Kidney (tissue), 22 donors: ENCODE measurements at places on chromosomes 12 and 14. TPM values are rescaled to one million over a fixed set of nuclear protein-coding genes. Genes with fewer than 3 reads are reported as not detected.

DNA sequence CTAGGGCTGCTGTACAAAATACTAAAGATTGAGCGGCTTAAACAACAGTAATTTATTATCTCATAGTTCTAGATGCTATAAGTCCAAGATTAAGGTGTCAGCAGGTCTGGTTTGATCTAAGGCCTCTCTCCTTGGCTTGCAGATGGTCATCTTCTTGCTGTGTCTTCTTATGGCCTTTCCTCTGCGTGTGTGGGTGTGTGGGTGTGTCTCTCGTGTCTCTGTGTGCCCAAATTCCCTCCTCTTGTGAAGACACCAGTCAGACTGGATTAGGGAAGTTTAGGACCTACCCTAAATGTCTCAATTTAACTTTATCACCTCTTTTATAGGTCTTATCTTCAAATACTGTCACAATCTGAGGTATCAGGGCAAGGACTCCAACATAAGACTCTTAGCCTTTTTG is 28.3 kb downstream of the DDHD1 start:
- DNase-seq, result no peak
- H3K27me3 ChIP-seq, result no peaks in the 10 kb centered on the region
- H3K4me3 ChIP-seq, result no peak overlapping the region
- no peak overlapping the region for H3K27ac ChIP-seq
- no peaks in the 10 kb centered on the region for H3K36me3 ChIP-seq
- no peaks in the 10 kb centered on the region for H3K4me1 ChIP-seq

GRCh38 chr12:3336606-3337311 is 154.2 kb upstream of the PRMT8 start:
- DNase-seq, result no peak
- H3K27ac ChIP-seq, result no peak overlapping the region
- H3K4me3 ChIP-seq, result no peak overlapping the region
- H3K36me3 ChIP-seq, result no peaks in the 10 kb centered on the region
- H3K27me3 ChIP-seq, result no peaks in the 10 kb centered on the region
- no peaks in the 10 kb centered on the region for H3K4me1 ChIP-seq

DNA sequence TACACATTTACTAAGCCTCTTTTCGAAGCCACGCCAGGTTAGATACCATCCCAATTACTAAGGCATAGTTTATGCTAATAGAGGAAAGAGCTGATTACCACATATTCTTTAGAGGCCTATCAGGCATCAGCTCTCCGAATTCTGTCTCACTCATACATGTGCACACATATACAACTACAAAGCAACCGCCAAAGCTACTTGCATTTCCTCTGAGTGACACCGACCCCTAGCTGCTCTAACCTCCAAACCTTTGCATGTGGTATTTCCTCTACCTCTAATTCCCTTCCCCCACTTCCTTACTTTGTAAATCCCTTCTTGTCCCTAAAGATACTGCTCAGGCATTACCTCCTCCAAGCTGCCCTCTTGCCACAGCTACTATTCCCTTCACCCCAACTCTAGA is 107.2 kb downstream of the DUSP6 start:
- DNase-seq, result no peak
- no peaks in the 10 kb centered on the region for H3K36me3 ChIP-seq
- no peaks in the 10 kb centered on the region for H3K27me3 ChIP-seq
- H3K27ac ChIP-seq, result no peak overlapping the region
- no peaks in the 10 kb centered on the region for H3K4me1 ChIP-seq

- no peaks in the 10 kb centered on the region for H3K36me3 ChIP-seq
- H3K4me1 ChIP-seq, result peaks cover 5% of the 10 kb centered on the region
- H3K27me3 ChIP-seq, result no peaks in the 10 kb centered on the region
- H3K27ac ChIP-seq, result peak overlapping the region; percentile 75
Observed at GRCh38 chr12:47717443-47718193, 7.7 kb downstream of the ENDOU start.

The LHX5 gene
- not detected for total RNA-seq

The BDKRB2 gene
- 16.1 TPM for total RNA-seq
